ENCODE measurements at places on chromosomes 3 and 15.
A peak's percentile ranks its signal among the peaks of the same experiment; 100 is the strongest.

DNA sequence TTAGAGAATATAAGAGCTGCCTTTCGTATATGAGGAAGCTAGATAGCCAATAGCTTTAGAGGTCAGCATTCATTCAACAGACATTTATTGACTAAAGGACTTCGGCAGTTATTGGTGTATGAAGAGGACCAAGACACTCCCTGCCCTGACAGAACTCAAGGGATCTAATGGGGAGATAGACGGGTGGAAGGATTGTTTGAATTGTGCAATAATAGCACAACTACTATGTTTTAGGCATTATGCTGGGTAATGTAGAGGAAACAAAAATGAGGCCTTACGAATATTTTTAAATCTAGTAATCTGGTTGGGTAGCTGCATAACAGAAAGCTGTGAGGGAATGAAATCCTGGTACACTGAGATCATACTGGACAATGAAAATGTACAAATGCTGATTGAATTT is 5.0 kb downstream of the LRCH3 start:
- DNase-seq: no peak

- peak; percentile 14 for DNase-seq
Observed at GRCh38 chr15:74373056-74373650, 5.7 kb upstream of the CYP11A1 start.

GRCh38 chr3:26652164-26652563 is 29.6 kb downstream of the LRRC3B start:
- DNase-seq: no peak

- no peak for DNase-seq
Observed at GRCh38 chr3:104717828-104718196, 648.9 kb upstream of the ALCAM start.
